ENCODE measurements at places on chromosomes 16 and 17.

- DNase-seq: peak; percentile 11
Measured at GRCh38 chr16:80058214-80058613, 457.7 kb upstream of the MAF start.

GRCh38 chr17:78664476-78665386 lies 87.5 kb upstream of the DNAH17 start:
- no peak for DNase-seq

DNA sequence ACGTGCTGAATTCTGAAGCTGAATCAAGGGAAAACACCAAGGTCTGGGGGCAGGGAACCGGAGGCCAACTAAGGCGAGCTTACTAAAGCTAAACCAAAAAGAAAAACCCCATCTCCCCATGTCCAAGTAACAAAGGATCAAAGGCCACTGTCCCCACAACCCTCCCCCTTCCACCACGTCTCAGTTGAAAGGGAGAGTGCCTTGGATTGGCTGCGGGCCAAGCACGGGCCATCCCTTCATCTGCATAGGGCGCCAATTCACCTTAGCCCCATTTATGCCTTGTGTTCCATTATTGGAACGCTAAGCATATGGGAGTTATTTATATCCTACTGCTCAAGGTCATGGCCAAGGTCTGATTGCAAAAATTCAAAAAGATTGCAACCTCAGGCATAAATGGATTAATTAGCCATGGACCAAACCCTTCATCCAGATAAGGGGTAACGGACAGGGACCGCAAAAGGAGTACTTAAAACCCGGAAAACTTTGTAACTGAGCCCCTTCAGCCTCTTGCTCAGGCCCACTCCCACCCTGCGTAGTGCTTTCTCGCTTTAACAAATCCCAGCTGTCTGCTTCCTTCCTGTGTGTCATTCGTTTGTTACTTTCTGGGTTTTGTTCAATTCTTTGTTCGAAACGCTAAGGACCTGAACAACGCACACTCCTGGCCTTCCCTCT lies 740 bp upstream of the ATP6V0D1 start:
- peak; percentile 23 for DNase-seq

DNA sequence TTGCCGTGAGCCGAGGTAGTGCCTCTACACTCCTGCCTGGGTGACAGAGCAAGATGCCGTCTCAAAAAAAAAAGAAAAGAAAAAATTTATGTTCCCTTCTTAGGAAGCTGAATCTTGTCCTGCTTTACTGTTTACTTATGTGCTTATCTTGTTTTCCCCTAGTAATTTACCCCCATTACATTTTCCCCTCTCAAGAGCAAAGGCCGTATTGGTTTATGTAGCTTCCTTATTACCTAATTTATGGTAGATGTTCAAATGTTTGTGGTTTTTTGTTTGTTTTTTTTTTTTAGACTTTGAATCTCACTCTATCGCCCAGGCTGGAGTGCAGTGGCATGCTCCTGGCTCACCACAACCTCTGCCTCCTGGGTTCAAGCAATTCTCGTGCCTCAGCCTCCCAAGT lies 10.3 kb upstream of the SLC52A1 start:
- DNase-seq: no peak

GRCh38 chr17:2125013-2125535 lies 70.2 kb downstream of the HIC1 start:
- DNase-seq: peak; percentile 57

GRCh38 chr16:12474806-12475410 lies 328.8 kb downstream of the CPPED1 start:
- no peak for DNase-seq

DNA sequence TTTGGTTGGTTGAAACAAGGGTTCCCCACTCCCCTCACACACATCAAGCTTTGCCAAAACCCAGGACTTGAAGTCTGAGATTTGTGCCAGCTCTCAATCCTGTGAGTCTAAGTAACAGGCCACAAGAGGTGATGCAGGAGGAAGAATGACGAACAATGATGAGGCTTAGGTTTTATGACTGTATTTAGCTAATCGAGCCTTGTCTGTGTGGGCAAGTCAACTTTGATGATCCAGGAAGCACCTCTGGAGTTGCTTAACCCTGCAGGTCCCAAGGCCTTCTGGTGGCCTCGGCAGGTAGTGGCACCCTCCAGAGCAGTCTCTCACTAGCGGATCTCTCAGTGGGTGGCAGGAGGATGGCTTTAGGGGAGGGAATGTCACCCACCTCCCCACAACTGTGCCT lies 28.7 kb downstream of the CDK5RAP3 start:
- DNase-seq: no peak

GRCh38 chr16:55189682-55190636 lies 134.0 kb upstream of the IRX6 start:
- no peak for DNase-seq

DNA sequence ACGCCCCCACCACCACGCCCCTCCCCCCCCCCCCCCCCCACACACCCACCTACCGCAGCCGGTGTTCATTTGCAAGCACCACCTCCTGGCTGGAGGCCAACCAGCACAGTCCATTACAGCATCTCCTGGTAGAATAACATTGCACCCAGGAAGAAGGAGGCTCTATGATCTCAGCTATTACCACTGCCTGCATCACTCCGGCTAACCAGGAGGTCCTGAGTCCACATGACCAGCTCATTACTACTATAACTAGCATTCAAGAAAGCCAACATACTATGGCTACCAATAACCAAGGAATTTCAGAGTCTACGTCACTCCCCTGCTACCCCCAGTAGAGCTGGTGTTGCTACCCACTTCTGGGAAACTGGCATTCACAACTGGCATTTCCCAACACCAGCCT lies 81.1 kb upstream of the ALOX12 start:
- no peak for DNase-seq

DNA sequence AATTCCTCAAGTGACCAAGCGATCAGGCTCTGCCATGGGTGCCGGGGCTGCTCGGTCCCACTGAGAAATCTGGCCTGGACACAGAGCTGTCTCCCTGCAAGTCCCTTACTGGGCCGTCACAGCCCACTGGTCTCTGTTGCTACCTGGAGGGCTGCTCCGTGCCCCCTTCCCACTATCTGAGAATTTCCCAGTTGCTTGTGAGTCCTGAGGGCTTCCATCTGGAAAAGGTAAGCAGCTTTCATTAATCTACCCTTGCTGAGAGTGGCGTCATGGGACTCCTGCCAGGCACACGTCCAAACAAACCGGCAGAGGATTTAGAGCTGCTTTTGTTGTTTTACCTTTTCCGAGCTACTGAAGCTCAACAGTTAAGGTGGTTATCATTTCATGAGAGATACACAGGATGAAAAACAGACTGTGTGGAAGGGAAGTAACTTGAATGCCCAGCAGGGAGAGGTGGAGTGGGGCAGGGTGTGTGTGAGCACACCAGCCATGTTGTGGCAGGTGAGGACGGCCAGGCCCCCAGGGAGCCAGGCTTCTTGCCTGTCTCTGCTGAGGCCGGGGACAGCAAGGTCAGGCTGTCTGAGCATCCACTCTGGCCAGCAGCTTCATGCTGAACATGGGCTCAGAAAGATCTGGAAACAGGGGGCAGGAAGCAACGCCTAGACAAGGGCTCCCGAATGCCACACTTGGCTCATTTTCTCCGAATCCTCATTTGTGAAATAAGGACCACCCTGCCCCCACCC lies 50.6 kb downstream of the GTF3C1 start:
- no peak for DNase-seq

GRCh38 chr17:74128456-74129211 lies 74.8 kb upstream of the RPL38 start:
- no peak for DNase-seq

- no peak for DNase-seq
Measured at GRCh38 chr17:62870552-62870971, 62.4 kb upstream of the MARCHF10 start.
